ENCODE measurements at places on chromosomes 16 and 17. TPM values are rescaled to one million over a fixed set of nuclear protein-coding genes. Genes with fewer than 3 reads are reported as not detected.

Gene HBM
- not detected for total RNA-seq

Gene NPW
- total RNA-seq, result 5.3 TPM

Gene NPIPB13
- 27.1 TPM for total RNA-seq

Gene SPNS2
- total RNA-seq, result 1.5 TPM

Gene SHISA9
- total RNA-seq, result 3.7 TPM

Gene ZCCHC14
- total RNA-seq, result 40.5 TPM

Gene MYCBPAP
- 3.5 TPM for total RNA-seq

Gene KRTAP1-1
- total RNA-seq, result not detected

Gene TAX1BP3
- 81.3 TPM for total RNA-seq

Gene CCNF
- 26.5 TPM for total RNA-seq

Gene PRR35
- not detected for total RNA-seq

Gene DOC2A
- 5.0 TPM for total RNA-seq

Gene TBX2
- 3.6 TPM for total RNA-seq

Gene GLIS2
- total RNA-seq, result 22.2 TPM

Gene CLEC19A
- not detected for total RNA-seq

Gene RDM1
- 4.8 TPM for total RNA-seq

Gene GNGT2
- total RNA-seq, result not detected

Gene SCIMP
- total RNA-seq, result not detected

Gene KCNG4
- total RNA-seq, result not detected

Gene KRTAP1-5
- not detected for total RNA-seq

Gene CLEC10A
- total RNA-seq, result not detected

Gene CHP2
- total RNA-seq, result not detected

Gene PRM1
- total RNA-seq, result not detected

Gene ATP2A1
- 2.7 TPM for total RNA-seq

Gene FOXF1
- total RNA-seq, result not detected

Gene TMEM238L
- not detected for total RNA-seq

Gene VPS35
- 132 TPM for total RNA-seq

Gene ATP6V0C
- 158 TPM for total RNA-seq

Gene PERCC1
- 7.1 TPM for total RNA-seq

Gene FOXJ1
- 18.6 TPM for total RNA-seq

Gene CES2
- 43.9 TPM for total RNA-seq

Gene CDRT15
- total RNA-seq, result not detected

Gene CDH13
- total RNA-seq, result 0.07 TPM

Gene TMEM95
- total RNA-seq, result not detected

Gene CASKIN1
- 12.7 TPM for total RNA-seq

Gene NPIPB6
- 5.7 TPM for total RNA-seq

Gene KCNH6
- 13.2 TPM for total RNA-seq

Gene USP6
- 0.80 TPM for total RNA-seq

Gene ERN2
- total RNA-seq, result 0.71 TPM

Gene KLHDC4
- 68.7 TPM for total RNA-seq

Gene ACACA
- total RNA-seq, result 111 TPM

Gene DNAAF1
- 1.4 TPM for total RNA-seq

Gene RTN4RL1
- total RNA-seq, result 12.4 TPM

Measured in progenitor cell of endocrine pancreas (in vitro differentiated cells).